Hematopoietic multipotent progenitor cell treated with erythropoietin and hydrocortisone succinate and interleukin-3 and kit ligand, for 8 days (in vitro differentiated cells): ENCODE measurements at places on chromosomes 5 and 9.

DNA sequence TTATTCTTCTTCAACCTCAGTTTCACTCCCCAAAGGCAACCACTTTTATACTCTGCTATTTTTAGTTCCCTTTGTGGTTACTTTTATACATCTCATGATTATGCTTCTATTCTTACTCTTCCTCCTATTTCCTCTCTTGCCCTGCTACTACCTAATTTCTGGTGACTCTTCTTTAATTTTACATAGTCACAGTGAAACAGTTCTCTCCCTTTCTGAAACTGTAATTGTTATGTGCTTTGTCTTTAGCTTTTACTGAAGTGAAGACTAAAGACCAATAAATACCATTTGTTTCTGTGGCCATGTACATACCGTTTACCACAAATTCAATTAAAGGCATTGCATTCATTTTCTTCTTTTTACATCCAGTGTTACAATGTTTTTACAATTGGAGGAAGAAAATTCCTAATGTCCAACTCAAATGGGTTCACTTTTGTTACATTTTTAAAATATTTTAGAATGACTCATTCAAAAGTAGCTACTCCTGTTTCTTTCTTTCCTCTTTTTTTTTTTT is 410.6 kb downstream of the PSAT1 start:
- no peak for DNase-seq

DNA sequence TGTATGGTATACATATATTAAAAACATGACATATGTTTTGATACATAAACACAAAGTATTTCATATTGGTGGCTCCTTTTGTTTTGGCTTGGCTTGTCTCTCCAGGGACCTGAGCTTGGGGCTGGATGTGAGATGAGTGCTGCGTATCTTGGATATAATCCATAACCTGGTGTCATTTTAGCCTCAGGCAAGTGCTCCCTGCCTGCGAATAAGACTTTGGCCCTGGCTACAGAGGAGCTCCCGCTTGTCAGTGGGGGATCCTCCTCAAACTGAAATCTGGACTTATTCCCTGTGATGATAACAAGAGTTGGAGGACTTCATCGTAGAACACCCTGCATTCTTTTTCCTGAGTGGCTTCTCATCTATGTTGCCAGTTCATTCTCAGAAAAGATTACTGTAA is 341.7 kb upstream of the CLINT1 start:
- no peak for DNase-seq

DNA sequence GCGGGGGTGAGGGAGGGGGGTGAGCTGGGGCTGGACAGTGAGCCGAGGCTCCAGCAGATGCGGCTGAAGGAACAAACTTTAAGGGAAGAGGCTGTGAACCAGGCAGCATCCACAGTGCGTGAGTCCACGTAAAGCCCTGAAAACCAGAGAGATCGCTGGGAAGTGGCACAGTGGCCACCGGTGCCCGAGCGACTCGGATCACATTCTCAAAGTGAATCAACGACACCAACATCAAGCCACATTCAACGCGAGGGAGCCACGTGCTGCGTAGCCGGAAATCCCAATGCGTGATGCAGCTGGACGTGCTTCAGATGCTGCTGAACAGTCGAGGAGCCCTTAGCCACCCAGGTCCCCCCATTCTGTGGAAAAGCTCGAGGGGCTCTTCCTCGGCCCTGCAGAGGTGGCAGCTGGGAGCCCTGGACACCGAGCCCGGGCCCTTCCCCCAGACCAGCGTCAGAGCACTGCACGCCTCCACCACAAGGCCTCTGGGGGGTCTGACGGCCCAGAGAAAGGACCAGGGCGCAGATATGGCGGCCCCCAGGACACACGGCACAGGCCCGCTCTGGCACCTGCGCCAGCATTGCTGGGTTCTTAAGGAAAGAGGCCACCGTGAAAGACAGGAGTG is 53.7 kb upstream of the EXOC3 start:
- DNase-seq, result no peak

GRCh38 chr5:31335456-31335855 is 142.0 kb downstream of the CDH6 start:
- no peak for DNase-seq

DNA sequence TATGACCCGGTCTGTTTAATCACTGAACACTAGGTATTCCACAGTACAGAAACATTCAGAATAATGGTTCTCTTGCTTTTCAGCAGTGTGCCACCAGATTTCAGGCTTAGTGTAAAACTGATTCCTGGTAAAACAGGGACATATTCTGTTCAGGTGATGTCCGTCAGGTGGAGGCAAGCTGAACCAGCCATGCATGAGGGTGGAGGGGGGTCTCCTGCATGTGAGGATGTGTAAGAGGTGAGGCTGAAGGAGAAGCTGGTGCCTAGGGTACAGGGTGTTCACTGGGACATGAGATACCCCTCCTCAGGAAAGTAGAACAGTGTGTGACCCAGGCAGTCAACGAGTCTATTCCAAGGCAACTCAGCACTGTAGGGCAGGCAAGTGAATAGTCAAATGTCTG is 563.9 kb downstream of the BNC2 start:
- no peak for DNase-seq

- DNase-seq, result no peak
Observed at GRCh38 chr9:133584559-133585476, 24.4 kb downstream of the FAM163B start.

DNA sequence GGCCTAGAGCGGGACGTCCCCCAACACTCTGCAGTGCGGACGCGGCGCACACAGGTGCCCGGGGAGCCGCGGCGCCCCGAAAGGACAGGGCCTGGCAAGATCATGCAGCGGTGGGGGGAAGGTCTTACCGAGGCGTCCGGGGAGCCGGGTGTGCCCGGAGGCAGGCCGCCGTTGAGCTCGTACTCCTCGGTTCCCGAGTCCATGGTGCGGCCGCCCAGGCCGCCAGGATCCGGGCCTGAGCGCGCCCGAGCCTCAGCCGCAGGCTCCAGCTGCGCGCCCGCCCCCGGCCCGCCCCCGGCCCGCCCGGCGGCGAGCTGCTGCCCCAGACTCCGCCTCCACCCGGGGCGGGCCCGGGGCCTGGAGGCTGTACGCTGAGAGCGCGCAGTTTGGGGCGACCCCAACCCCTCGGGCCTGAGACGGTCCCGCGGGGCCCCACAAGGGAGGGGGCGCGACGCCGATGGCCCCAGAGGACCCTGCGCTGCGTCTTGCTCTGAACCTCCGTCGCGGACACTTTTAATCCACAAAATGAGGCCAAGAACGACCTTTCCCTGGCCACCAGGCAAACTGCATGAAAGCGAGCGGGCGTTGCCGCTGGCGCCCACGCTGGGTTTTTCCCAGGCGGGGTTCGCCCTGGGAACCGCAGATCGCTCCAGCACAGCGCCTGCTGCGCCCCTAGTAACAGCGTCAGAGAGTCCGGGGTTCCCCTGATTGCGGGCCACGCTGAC is at the start of gene NINJ1:
Gene NINJ1 (minus strand): TSS at position 237 of the 725 bp plus-strand sequence. CDS start 34 bp downstream, at position 203.
- peak; percentile 64 for DNase-seq

DNA sequence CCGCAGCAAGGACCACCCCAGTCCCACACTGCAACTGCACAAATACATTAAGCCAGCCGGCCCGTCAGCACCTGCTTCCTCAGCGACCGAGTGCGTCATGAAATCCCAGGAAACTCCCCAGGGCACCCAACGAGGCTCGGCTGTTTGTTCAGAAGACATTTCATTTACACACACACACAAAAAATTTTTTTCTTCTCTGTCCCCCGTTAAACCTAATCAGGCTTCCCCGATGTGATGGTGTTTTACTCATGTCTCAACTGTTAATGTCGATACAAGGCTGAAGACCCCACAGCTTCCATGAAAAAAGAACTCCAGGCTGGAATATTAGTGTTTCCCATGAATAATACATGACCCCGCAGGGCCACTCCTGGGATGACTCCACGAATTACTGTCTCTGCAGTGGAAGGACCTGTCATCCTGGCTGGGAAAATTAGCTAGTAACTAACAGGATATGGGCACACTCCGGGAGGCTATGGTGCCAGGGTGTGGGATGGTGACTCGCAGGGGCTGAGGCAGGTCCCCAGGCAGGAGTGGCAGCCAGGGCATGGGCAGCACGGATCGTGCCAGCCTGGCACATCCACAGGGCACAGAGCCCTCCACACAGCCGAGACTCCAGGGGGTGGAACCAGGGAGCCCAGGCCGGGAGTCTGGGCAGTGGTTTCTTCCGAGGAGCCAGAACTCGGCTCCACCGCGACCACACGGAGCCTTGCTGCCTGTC is 102.4 kb downstream of the VAV2 start:
- no peak for DNase-seq

DNA sequence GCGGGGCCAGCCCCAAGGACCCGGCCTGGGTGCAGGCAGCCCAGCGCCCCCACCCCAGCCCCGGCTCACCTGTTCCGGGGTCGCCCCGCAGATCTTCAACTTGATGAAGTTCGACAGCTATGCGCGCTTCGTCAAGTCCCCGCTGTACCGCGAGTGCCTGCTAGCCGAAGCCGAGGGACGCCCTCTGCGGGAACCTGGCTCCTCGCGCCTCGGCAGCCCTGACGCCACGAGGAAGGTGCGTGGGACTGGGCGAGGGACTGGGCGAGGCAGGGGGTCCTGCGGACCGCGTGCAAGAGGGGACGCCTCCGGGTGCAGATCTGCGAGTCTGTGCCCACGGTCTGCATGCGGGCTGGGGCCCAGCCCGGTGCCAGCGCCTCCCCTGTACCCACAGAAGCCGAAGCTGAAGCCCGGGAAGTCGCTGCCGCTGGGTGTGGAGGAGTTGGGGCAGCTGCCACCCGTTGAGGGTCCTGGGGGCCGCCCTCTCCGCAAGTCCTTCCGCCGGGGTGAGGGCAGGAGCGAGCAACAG is 9.7 kb downstream of the RGS14 start:
- no peak for DNase-seq

GRCh38 chr9:105005186-105005585 is 77.2 kb upstream of the ABCA1 start:
- no peak for DNase-seq

- DNase-seq, result no peak
Observed at GRCh38 chr9:133767008-133767407, 28.9 kb upstream of the SARDH start.

DNA sequence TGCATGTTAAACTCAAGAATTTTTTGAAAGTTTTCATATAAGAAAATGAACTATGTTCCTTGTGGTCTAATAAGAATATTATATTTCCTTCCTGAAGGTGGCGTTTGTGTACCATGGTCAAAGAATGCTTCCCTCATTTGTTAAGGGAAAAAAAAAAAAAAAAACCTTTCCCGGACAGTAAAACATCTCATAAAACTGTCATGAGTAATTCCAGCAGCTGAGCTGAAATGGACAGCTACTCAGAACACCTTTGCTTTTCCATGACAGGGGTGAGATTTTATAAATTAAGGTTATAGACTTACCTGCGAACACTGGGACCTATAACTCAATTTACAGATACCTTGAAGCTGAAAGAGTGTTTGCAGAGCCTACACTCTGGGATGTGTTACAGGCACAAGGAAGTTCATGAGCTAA is 113.2 kb upstream of the RANBP3L start:
- DNase-seq, result peak; percentile 77

GRCh38 chr9:131238402-131239021 is 37.8 kb downstream of the FAM78A start:
- no peak for DNase-seq

GRCh38 chr5:103119765-103120606 is at the start of the genes GIN1 and PPIP5K2:
Gene GIN1 (minus strand): TSS chr5:103120138. CDS start chr5:103108707, 11,431 bp downstream.
Gene PPIP5K2 (plus strand): TSS chr5:103120301. CDS start chr5:103129590, 9,289 bp downstream.
- peak; percentile 99 for DNase-seq

- DNase-seq, result no peak
Observed at GRCh38 chr5:62042007-62042406, 264.0 kb upstream of the KIF2A start.

- peak; percentile 8 for DNase-seq
Observed at GRCh38 chr9:29740518-29740917, 2167.2 kb upstream of the C9orf72 start.

GRCh38 chr9:135135929-135136315 is 48.5 kb downstream of the OLFM1 start:
- DNase-seq, result no peak

DNA sequence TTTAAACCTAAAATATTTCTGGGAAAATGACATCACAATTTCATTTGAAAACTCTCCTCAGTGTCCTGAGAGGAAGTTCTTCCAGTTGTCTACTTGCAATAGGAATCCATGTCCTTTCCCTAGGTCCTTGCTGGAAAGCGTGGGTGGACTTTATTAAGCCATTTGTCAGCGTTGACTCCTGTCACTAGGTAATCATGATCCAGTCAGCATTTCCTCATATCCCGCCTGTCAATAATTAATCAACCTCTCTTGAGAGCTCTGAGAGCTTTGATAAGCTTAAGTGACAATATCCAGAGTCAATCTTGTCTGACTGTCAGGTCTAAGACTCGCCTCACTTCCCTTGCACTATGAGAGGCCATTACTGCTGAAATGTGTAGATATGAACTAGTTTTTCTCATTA is 107.2 kb upstream of the SLIT3 start:
- DNase-seq, result no peak

DNA sequence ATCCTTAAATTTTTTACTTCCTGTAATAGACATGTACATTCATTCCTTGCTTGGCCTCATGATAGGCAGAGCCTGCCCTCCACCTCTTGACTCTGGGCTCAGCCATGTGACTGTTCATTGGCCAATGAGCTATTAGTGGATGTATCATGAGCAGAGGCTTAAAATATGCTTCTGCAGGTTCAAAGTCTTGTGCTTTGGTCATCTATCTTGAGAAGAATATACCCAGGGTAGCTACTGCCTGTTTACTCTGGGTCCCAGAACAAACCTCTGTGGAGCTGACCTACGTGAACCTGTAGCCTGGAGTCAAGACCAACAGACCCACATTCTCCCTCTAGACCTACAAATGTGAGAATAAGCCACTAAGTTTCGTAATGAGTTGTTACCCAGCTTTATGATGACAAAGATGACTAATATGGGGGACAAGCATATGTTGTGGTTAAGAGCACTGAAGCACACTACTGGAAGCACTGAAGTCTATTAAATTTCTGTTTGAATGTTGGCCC is 244.4 kb downstream of the MAST4 start:
- DNase-seq, result no peak

DNA sequence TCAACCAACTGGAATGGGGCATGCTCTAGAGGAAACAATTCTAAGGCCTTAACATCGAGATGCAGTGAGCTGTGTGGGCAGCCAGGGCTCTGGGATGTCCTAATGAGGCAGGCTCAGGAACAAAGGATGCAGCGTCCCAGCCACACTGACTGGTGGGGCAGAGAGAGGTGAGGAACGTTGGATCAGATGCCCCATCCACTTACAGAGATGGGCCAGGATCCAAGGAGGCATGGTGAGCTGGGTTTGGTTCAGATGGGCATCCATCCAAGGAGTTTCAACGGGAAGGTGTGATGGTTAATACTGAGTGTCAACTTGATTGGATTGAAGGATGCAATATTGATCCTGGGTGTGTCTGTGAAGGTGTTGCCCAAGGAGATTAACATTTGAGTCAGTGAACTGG is 15.5 kb upstream of the MARCHF6 start:
- no peak for DNase-seq

DNA sequence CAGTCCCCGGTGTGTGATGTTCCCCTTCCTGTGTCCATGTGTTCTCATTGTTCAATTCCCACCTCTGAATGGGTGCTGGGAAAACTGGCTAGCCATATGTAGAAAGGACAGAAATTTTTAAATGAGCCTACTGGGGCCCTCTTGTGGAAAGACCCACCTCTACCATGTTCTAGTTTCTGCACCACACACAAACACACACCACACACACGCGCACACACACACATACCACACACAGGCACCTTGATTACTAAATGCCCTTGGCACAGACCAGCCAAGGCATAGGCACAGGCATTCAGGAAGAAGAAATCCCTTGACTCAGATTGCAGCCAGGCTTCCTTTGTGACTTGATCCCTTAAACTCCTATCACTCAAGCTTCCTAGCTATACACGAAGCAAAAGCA is 60.5 kb downstream of the SIL1 start:
- DNase-seq, result peak; percentile 41

GRCh38 chr9:35690614-35691333 is 1.0 kb upstream of the TPM2 start:
- no peak for DNase-seq
